ENCODE measurements at places on chromosomes 2 and 18. TPM values are rescaled to one million over a fixed set of nuclear protein-coding genes. Genes with fewer than 3 reads are reported as not detected.

GRCh38 chr2:181991171-181991885, 5.7 kb downstream of the PPP1R1C start:
- no peak for DNase-seq

- peak; percentile 46 for DNase-seq
Observed at GRCh38 chr2:20507166-20507692, 60.4 kb downstream of the RHOB start.

- DNase-seq = no peak
Observed at GRCh38 chr2:106536490-106536889, 49.3 kb downstream of the CD8B2 start.

DNA sequence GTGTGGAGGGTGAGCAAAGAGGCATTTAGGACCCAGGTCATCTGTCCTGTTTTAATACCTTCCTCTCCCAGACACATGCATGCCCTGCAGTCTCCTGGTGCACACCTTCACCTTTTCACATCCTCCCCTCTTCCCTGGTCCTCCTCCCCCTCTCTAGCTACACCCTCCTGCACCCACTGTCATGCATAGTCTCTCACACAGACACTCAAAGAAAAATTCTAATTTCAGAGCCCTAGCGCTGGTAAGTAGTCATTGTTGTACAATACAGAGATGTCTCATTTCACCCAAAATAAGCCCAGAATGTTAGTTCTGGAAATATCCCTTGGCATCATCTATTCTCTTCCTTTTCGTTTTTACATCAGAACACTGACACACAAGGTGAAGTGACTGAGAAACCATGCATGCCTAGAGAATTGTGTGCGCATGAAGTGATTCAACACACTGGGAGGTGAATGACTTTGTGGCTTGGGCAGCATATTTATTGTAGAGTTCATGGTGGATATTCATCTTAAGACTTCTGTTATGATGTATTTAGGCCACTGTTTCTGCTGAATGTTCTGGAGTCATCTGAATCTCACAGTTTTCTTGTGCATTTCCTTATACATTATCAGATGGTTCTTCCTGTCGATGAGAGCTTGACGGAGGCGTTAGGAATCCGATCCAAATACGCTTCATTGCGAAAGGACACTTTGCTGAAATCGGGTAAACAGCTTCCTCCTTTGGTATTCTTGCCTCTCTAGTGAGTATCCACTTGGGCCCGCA, 69.9 kb downstream of the COA5 start:
- DNase-seq = peak; percentile 45

DNA sequence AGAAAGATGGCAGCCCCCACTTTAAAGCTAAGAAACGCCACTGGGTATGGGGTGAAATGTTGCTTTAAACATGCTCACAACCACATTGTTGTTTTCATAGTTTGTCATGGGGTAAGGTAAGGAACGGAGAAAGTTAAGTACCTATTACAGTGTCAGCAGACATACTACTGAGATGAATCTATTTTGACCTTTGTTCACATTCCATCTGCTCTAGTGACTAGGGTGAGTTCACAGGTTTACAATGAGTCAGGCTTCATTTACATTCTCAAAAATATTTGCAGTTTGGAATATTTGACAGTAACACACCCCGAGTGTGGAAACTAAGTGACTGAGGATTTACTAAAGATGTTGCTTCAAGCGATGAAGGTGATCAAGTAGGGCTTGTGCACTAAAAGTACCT, 428.7 kb upstream of the ACVR2A start:
- DNase-seq = no peak

- DNase-seq = no peak
Observed at GRCh38 chr2:150997066-150997465, 264.6 kb downstream of the RBM43 start.

DNA sequence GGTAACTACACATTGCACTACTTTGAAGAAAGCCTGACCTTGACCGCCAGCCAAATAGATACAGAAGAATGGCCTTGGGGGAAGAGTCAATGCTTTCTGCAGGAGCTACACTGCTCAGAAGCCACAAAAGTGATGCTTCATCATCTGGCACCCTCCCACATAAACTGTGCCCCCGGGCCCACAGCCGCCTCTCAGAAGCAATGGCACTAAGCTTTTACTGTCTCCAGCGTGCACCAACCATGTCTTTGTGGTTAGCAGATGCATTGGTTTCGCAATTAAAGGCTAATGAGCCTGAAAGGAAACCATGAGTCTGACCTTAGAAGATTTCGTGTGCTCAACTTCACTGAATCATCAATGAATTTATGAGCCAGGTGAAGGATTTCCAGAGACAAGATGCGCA, 209.4 kb upstream of the TRIB2 start:
- peak; percentile 73 for DNase-seq

DNA sequence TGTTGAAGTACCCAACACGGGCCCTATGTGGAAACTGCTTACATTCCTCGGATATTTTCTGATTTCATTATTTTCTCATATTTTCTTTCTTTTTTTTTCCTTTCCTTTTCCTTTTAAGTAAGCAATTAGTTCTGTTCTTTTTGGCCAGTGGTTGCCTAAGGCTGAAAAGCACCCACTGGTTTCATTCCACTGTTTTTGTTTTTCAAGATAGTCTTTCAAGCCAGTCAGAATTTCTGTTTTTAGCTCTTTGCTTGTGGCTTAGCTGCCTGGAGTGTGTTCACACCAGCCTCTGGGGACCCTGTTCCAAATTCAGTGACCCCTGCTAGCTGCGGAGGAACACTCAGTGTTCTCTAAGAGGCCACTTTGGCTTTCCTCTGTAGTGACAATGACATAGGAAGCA, 73.6 kb downstream of the NRP2 start:
- DNase-seq = no peak

- peak; percentile 58 for DNase-seq
Observed at GRCh38 chr2:208265371-208265800, 669 bp upstream of the PIKFYVE start.

DNA sequence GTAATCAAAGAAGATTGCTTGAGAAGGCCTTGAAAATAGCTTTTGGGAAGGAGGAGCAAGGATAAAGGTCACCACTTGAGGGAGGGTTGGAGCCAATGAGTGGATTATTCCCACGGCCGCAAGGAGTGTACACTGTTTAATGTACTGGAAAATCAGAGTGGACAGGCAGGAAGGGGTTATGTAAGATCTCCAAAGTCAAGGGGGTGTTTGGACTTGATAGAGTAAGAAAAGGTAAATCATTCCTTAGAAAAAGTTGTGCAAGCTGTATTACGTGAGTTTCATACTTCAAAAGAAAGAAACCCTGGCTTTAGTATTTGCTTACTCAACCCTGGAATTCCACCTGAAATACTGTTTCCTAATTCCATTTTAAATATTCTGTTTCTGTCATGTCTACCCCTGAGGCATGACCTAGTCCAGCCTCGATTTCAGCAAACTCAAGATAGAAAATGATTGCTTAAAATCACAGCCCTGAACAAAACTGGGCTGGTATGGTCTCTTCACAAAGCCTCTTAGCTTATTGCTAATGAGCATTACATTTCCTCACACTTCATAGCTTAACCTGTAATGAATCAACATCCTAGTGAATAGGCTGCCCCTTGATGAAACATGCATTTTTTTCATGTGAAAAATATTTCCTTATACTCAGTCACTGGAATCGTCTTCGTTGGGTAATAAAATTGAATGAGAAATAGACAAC, 1.1 kb downstream of the MREG start:
- DNase-seq = no peak

Gene GCFC2
- total RNA-seq = 18.4 TPM

Gene BCL11A
- total RNA-seq = 1.2 TPM

Gene DCAF17
- total RNA-seq = 35.1 TPM

Gene CHRNA1
- total RNA-seq = not detected

All from activated T-cell treated with anti-CD3 and anti-CD28 coated beads, Interleukin-2, amount 50 U/mL, for 72 hours (primary cell).